Activated naive CD8-positive, alpha-beta T cell treated with anti-CD3 and anti-CD28 coated beads, Interleukin-2, amount 10 ng/mL, durations not matched to agents 7 days and 5 days (primary cell): ENCODE measurements at places on chromosomes 6 and 20. TPM values are rescaled to one million over a fixed set of nuclear protein-coding genes. Genes with fewer than 3 reads are reported as not detected.

Gene AKAP12
- total RNA-seq = 0.11 TPM

GRCh38 chr20:19456595-19457395, 244.4 kb downstream of the SLC24A3 start:
- no peak for DNase-seq

DNA sequence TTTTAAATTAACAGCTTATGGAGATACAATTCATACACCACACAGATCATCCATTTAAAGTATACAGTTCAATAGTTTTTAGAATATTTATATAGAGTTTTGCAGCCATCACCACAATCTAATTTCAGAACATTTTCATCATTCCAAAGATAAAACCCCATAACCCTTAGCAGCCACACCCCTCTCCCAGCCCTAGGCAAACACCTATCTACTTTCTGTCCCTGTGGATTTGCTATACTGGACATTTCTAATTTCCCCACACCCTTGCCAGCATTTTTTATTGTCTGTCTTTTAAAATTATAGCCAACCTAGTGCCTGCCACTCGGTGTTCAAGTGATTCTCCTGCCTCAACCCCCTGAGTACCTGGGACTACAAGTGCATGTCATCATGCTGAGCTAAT, 23.0 kb upstream of the AKAP7 start:
- DNase-seq = no peak

DNA sequence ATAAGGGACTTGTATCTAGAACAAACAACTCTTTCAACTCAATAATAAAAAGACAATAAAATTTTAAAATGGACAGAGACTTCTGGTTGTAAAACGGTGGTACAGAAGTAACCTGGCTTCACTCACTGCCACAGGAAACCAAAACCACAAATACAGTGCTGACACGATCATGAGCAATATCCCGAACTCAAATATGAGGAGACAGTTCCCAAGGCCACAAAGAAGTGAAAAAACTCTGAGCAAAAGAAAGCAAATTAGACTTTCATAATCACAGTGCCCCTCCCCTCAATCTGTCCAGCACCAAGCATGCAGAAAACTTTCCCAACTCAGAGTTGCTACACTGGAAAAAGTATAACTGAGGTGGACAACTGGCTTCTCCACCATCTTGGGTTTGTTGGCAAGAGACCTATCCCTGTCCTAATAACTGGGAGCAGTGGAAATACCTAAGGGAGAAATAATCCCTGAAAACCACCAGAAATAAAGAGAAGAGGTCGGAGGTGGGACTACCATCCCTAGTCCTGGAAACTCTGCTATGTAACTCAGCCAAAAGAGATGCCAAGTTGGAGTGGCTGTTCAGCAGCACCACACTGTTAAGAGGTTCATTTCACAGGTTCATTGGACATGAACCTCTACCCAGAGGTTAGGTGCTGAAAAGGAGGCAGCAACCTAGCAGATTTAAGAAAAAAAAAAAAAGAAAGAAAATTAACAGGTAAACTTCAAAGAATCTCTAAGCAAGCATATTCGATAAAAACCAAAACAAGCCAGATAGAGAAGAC, 55.5 kb downstream of the REV3L start:
- no peak for DNase-seq

Gene PTCRA
- not detected for total RNA-seq

- DNase-seq = no peak
These were observed 24.6 kb downstream of the ATG5 start for GRCh38 chr6:106300944-106301343.

DNA sequence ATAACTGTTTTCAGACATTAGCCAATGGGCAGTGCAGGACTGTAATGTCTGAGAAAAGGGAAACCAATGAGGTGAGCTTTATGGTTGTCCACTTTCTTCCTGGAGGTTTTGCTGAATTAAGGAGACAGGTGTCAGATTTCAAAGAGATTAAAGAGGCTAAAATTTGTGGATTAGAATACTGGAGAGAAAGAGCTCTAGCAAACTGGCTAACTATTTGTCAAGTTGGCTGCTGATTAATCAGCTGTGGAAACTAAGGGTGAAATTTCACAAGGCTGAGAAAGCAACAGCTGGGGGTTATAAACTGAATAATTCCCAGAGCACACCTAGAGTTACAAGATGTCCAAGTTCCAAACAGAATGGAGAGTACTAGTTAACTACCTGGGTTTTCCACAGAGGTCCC, 198.9 kb downstream of the TBC1D32 start:
- no peak for DNase-seq

Gene MUCL3
- not detected for total RNA-seq

- DNase-seq = no peak
These were observed 13.7 kb downstream of the TRAF3IP2 start for GRCh38 chr6:111591901-111592461.

- DNase-seq = no peak
These were observed 356.2 kb downstream of the GJA1 start for GRCh38 chr6:121791396-121792315.

Gene HAO1
- not detected for total RNA-seq

Gene TP53INP2
- 2.1 TPM for total RNA-seq

Gene MYLK4
- total RNA-seq = 0.33 TPM

- DNase-seq = no peak
These were observed 21.0 kb upstream of the RIN2 start for GRCh38 chr20:19737025-19737424.

DNA sequence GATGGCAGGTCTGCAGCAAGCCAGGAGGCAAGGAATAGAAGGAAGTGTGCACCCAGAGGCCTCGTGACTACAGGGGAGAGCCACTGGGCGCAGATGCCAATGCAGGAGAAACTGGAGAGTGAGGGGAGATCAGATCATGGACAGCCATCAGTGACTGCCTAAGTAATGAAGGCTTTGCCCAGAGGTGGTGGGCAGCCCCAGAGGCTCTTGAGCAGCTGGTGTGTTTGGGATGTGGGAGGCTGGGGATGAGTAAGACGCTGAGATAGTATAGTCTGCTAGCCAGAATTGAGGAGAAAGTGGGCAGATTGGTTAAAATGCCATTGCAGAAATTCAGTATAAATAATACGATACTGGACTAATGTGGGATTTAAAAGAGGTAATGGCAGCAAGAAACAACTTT, 111.9 kb downstream of the MAP3K4 start:
- no peak for DNase-seq

DNA sequence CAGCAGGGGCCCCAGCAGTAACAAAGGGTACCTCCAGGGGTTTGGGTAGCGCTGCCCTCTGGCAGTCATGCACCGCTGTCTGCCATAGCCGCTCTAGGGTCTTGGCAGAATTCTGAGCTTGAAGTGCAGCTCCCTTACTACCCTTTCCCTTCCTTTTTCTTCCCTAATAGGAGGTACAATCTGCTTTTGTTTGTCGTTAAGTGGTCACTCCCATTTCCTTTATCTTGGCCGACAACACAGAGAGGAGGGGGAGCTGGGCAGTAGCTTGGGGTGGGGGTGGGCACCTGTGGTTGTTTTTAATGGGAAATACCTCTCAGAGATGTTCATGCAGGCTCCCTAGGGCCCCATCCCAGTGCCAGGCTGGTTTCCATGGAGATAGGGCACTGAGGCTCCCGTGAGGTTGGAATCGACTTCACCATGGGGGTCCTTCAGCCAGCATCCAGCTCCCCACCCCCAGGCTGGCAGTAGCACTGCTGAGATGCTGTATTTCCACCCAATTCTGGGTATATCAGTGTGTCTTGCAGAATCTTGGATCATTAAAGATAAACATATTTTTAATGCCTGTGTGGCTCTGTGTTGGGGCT, 18.6 kb downstream of the CCDC167 start:
- DNase-seq = no peak

GRCh38 chr6:132520953-132521352, 8.0 kb upstream of the STX7 start:
- no peak for DNase-seq

Gene GMPR
- 11.0 TPM for total RNA-seq

GRCh38 chr6:1850121-1850839, 240.6 kb downstream of the FOXC1 start:
- DNase-seq = no peak

DNA sequence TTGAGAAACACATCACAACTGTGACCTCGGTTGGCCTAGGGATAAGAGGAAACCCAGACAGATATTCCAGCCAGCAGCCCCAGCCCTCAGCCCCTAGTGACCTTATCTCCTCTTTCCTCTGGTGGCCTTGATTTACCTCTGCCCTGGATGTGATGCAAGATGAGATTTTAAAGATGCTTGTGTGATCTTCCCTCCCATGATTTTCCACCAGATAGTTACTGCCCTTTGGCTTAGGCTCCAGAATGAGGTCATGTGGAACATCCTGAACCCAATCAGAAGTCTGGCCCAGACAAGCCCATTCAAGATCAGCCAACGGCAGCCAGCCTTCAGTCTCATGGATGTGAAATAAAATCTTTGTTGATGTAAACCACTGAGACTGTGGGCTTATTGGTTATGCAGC, 104.0 kb downstream of the BANF2 start:
- no peak for DNase-seq

DNA sequence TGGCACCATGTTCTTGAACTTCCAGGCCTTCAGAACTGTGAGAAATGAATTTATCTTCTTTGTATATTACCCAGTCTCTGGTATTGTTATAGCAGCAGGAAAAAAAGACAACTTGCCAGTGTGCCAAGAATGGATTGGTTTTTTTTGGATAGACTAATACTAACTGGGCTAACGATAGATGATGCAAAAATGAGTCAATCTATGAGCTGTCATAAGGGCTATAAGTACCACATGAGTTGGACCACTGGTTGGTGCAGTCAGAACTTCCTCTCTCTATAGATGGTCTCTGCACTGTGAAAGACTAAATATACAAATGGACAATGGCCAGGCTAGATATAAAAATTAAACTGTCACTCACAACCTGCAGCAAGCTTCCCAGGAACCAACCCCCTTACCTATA, 87.6 kb upstream of the COL21A1 start:
- no peak for DNase-seq

GRCh38 chr20:24779946-24780345, 169.1 kb upstream of the CST7 start:
- no peak for DNase-seq

DNA sequence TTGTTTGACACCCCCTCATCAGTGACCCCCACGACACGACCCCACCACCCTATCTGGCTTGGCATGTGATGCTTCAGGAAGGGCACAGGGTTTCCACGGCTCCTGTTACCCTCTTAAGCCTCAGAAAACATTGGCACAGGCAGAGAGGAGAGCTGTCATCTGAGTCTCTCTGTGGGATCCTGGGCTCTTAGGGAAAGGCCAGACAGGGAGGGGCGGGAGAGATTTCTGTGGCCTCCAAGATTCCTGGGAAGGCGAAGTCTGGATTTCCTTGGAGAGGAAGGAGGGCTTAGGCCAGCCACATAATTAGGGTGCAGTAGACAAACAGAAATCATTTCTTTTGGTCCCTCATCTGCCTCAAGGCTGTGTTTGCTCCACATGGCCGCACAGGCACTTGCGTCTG, 191.6 kb upstream of the SNX9 start:
- no peak for DNase-seq

DNA sequence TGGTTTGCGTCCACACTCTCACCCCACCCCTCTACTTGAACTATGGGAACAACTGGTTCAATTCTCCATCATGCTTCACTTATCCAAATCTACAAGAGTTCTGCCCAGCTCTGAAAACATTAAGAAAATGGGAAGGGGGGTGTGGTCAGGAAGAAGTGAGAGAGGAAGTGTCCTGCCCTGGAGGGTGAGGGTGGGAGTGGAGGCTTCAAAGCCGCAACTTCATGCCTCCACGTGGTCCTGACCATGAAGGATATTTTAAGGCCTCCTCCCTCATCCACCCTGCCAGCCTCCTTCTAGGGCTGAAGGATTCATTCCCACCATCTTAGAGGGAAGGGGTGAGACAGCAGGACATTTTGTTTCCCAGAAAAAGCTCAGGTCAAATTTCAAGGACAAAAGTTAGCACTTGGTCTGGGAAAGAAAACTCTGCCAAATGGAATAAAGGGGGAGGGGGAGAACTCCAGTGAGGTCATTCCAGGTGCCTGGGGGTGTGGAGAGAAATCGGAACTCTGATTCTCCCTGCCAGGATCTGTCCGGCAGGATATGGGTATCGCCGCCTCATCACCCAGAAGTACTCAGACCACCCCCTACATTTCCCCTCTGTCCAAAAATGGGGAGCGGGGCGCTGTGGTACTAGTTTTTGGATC, 4.9 kb downstream of the RIMS4 start:
- DNase-seq = no peak

DNA sequence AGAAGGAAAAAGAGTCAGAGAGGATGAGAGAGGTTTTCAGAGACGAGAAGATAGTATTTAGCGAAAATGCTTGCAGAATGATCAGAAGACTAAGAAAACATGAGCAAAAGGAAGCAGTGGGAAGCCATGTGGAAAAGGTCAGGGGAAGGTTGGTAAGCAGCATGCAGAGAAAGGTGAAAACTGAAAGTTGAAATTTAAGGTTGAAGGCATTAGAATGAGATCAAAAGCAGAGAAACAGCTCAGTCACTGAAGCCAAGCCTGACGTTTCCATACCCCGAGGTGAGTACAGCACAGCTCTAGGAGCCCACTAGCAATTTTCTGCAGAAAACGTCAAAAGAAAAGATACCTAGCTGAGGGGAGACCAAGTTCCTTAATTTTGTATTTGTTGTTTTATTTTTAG, 19.1 kb upstream of the TFB1M start:
- no peak for DNase-seq

- no peak for DNase-seq
These were observed 64.4 kb upstream of the PLEKHG1 start for GRCh38 chr6:150535151-150535804.

Gene SLC22A3
- total RNA-seq = not detected

DNA sequence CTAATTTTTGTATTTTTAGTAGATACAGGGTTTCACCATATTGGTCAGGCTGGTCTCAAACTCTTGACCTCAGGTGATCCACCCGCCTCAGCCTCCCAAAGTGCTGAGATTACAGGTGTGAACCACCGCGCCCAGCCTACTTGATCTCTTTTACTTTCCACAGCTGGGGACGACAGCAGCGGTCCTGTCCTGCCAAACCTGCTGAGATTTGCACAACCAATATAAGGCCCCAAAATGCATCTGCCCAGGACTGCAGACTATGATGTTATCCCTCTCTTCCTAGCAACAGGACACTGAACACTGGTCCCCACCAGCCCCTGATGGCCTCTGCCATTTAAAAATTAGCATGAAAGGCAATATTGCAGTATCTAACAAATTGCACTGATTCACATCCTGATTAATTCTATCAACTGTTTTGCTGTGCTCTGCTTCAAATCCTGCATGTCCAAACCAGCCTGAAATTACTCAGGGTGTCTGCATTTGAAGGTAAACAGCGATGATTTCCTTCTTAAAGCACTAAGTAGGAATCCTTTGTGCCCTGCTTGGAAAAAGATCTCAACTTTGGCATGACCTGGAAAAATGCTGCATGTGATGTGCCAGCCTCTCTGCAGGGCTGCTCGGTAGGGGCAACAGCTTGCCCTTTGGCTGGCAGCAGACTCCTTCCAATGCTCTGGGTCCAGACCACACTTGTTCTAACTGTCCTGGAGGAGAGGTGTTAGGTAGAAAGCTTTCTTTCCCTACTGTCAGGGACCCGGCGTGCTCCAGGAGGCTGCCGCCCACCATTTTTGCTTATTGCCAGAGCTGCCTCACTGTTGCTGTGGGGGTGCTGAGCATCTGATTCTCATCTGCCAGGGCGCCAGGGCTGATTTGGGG, 27.4 kb upstream of the PXDC1 start:
- no peak for DNase-seq

GRCh38 chr20:51379601-51380341, 162.7 kb downstream of the NFATC2 start:
- DNase-seq = no peak

Gene PDCD2
- total RNA-seq = 68.1 TPM

GRCh38 chr6:108619431-108620197, 58.9 kb downstream of the FOXO3 start:
- DNase-seq = no peak

Gene TFAP2A
- not detected for total RNA-seq
